Caki2 (cell line): ENCODE measurements at places on chromosomes 3 and 15. TPM values are rescaled to one million over a fixed set of nuclear protein-coding genes. Genes with fewer than 3 reads are reported as not detected.

The CHRNB4 gene
- total RNA-seq = 6.5 TPM in 1 of 2 replicates, not detected in the other

The ARGFX gene
- not detected in 2 replicates for total RNA-seq

The TMEM207 gene
- not detected in 2 replicates for total RNA-seq

The ATP13A4 gene
- not detected in 2 replicates for total RNA-seq

The TIMP4 gene
- 9.8 and 10.5 TPM in 2 replicates for total RNA-seq

The C2CD4A gene
- total RNA-seq = 5.5 and 5.7 TPM in 2 replicates

The ZBTB47 gene
- total RNA-seq = 2.6 and 3.9 TPM in 2 replicates

The CSPG4 gene
- 0.03 and 0.20 TPM in 2 replicates for total RNA-seq

The TMEM45A gene
- total RNA-seq = 13.0 and 24.5 TPM in 2 replicates

The ITIH1 gene
- not detected in 2 replicates for total RNA-seq
